ENCODE measurements at places on chromosomes 2 and 18.

DNA sequence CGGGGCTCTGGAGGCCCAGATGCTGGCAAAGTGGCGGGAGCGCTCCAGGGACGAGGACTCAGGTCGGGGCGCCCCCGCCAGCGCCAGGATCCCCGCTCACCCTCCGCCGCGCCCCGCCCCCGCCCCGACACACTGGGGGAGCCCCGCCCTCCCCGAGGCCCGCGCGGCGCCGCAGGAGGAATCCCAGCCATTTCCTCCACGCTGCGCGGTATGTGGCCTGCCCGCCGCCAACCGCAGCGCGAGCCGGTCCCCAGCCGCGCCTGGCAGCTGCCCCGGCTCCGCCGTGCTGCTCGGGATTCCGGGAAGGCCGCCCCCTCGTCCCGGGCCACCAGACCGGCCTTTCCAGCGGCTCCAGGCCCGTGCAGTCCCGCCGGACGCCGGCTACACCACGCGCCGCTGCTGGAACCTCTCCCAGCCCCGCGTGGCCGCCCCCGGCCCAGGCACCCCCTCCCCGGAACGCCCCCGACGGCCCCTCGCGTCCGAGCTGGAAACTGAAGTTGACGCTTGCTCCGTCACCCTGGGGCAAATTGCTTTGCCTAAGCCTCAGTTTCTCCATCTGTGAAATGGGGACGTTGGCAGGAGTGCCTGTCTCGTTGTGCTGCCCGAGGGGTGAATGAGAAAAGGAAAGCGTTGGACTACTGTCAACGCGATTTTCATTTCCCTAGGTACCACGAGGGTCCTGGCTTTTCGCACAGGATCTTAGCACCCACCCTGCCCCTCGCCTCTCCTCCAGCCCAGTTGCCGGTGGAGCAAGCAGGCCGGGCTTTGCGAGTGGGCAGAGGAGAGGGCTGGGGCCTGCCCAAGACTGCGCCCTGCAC is 53.6 kb downstream of the PKDCC start:
- DNase-seq, result peak; percentile 50

DNA sequence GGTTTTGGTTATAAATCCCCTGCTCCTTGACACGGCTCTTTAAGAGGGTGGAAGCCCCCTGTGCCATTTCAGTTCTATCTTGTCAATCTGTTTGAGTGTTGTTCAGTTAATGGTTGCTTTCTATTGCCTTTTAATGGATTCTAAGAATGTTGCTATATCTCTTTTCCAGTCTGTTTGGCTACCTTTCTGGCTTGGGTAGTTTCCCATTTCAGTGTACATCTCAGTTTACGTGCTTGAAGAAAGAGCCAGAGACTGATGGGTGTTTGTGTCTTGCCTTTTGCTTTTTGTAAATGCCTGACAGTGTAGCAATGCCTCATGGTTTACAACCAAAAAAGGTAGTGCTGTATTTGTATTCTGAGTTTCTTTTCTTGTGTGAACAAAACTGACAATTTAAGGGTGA is 45.3 kb downstream of the SPATS2L start:
- no peak for DNase-seq

DNA sequence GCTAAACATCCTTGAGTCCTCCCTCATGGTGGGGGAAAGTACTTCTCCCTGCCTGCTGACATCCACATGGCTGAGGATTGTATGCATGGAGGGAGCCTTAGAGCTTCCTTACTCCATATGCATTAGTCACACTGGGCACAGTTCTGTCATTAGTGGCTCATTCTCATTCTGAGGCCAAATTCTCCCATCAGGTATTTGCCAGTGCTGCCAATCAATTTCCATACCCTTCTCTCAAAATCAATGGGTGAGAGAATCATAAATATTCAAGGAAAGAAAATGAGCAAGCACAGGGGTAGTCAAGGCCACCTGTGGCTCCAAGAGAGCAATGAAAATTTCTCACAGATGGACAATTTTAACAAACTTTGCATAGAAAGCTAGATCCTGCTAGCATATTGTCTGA is 422.6 kb upstream of the SETBP1 start:
- DNase-seq, result no peak

GRCh38 chr2:46170611-46171350 is 126.4 kb upstream of the EPAS1 start:
- DNase-seq, result no peak

- DNase-seq, result no peak
Measured at GRCh38 chr2:120580709-120581108, 155.0 kb upstream of the GLI2 start.

DNA sequence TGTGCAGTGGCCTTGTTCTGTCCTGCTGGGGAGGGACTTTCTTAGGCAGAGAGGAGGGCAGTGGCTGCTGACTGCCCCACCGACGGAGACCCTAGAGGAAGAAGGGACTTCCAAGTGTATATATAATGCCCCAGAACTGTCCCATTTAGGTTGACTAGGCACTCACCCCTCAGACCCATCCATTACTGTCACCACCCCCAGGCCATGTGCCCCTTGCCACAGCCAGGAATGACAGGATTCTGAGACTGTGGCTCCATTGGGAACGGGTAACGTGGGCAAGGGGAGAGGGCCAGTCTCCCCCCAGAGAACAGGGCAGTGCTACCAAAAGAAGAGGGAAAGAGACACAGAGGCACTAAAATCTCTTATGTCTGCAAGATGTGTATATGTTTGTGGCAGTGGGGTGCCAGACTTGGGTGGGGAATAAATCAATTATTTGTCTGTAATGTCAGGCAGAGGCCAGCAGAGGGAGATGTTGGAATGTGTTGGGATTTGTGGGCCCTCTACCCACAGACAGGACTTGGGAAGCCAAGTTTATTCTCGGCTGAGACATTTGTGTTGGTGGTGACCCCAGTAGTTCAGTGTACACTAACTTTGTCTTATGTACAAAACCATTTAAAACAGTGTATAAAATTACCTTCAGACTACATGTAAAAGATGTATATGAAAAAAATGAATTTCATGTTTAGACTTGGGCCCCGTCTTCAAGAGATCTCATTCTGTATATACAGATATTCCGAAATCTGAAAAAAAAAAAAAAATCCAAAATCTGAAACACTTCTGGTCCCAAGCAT is 24.0 kb upstream of the TMEM37 start:
- DNase-seq, result no peak

DNA sequence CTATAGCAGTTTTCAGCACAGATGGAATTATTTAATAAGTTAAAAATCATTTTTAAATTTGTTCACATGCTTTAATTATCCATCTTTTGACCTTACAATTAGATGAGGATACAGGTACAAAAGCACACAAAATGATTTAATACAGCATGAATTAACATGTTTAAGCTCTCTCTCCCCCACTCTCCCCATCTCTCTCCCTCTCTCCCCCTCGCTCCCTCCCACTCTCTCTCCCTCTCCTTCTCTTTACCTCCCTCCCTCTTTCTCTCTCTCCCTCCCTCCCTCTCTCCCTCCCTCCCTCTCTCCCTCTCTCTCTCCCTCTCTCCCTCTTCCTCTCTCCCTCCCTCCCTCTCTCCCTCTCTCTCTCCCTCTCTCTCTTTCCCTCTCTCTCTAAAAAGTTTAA is 7.6 kb downstream of the NBAS start:
- DNase-seq, result no peak

- DNase-seq, result no peak
Measured at GRCh38 chr2:218992703-218993344, 398 bp downstream of the CRYBA2 start.

DNA sequence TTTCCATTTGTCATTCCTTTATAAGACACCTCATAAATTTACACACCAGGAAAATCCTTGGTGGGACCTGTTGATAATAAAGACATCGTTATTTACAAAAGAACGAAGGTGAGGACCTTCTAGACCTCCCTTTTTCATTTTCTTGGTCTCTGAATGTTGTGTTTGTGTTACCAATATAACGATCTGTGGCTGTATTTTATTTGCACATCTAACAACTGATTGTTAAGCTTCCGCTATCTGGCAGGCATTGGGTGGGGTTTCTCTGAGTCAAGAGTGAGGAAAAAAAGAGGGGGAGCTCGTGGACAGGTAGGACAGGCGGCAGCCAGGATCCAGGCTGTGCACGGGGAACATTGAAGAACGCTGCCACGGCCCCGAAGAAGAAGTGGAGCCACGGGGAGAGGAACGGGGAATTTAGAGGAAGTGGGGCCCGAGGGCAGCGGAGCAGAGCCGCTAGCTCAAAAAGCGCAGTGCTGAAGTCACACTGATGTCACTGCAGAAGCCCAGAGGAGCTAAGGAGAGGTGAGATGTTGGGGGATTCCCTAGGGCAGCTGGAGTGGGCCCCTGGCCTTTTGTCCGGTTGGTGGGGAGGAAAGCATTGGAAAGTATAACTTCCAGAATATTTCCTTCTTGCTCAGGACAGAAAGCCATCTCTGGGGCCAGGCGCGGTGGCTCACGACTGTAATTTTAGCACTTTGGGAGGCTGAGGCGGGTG is 20.9 kb upstream of the DNMT3A start:
- peak; percentile 44 for DNase-seq

- no peak for DNase-seq
Measured at GRCh38 chr2:128777196-128778035, 458.7 kb upstream of the HS6ST1 start.

DNA sequence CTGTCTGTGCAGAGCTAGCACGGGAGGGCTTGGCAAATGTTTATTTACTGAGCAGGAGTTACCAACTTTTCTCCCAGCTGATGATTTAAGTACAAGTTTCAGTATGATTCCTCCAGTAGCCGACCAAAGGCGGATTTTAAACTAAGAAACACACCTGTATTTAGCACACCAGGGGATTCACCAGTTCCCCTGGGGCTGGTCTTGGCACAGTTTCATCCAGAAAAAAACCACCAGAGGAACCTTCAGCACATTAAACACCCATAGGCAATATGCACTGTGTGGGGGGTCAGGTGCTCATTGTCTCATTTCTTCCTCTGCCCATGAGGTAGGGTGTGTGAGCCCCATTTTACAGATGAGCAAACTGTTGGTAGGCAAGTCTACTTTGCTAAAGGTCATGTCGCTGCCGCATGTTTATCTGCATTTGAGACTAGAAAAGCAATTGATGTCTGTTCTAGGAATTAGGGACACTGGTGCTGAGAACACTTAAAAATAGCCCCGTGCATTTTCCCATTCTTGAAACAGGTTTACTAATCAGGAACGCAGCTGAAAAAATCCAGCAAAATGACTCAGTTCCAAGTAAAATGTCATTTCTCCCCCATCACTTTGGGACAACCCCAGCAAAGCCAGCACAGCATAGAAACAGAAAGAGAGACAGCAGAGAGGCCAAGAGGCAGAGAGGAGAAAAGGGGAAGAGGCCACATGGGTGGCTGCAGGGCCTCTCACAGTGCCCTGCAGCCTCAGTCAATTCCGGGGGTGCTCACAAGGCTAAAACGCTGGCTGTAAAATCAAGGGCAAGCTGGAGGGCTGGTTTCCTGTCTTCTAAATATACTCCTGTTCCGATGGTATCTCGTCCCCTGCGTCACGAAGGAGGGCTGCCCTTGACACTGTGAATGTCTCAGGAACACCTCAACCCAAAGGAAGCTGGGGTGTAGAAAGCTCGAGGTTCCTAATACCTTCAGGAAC is 166.8 kb upstream of the ID2 start:
- peak; percentile 15 for DNase-seq

DNA sequence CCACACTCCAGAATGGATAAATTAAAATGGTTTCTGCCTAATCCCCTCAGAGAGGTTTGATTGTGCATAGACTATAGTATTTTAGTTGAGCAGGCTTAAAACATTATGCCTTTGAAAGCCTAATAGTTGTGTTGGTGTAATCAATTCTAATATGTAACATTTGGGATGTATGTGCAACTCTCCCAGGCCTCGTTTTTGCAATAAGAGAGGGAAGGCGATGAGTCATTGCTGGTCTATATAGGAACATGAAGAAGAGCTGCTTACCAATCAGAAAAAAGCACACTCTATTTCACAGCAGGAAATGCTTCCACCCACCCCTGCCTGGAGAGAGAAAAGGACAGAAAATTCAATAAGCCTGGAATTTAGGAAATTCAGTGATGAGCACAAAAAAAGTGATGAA is 1424.0 kb upstream of the PIK3C3 start:
- DNase-seq, result no peak

- DNase-seq, result no peak
Measured at GRCh38 chr2:114550895-114551793, 108.7 kb downstream of the DPP10 start.

GRCh38 chr2:133415210-133415876 is 152.9 kb downstream of the NCKAP5 start:
- DNase-seq, result no peak

- no peak for DNase-seq
Measured at GRCh38 chr2:172230889-172231401, 128.2 kb upstream of the DLX2 start.

- DNase-seq, result no peak
Measured at GRCh38 chr2:216283038-216283900, 89.0 kb downstream of the MARCHF4 start.

DNA sequence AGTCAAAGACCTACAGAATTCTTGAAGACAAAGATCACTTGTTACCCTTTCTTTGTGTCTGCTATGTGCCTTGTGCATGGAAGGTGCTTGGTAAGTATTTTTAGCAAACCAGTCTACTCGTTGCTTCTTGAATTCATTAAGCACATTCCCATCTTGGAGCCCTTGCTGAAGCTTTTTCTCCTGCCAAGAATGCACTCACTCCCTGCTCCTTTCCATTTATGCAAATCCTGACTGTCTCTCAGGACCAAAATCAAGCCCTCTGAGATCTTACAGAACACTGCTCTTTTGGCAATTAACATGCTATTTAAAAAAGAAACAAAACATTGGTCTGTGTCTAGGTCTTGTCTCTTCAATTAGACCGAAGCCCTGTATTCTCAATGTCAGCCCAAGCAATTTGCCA is 75.8 kb downstream of the CLHC1 start:
- DNase-seq, result no peak
